Smooth muscle cell of the coronary artery (primary cell): ENCODE measurements at places on chromosomes 4 and X. TPM values are rescaled to one million over a fixed set of nuclear protein-coding genes. Genes with fewer than 3 reads are reported as not detected.

Gene MEPE
- not detected in 2 replicates for total RNA-seq

Gene ETDA
- not detected in 2 replicates for total RNA-seq

Gene P2RY4
- total RNA-seq: under 0.01 TPM in 1 of 2 replicates, not detected in the other

Gene WNK3
- 0.15 and 0.23 TPM in 2 replicates for total RNA-seq

Gene HDX
- 2.0 and 2.9 TPM in 2 replicates for total RNA-seq

Gene HELT
- not detected in 2 replicates for total RNA-seq

Gene F8A1
- total RNA-seq: 0.82 and 1.4 TPM in 2 replicates

Gene TCP11X2
- total RNA-seq: not detected in 2 replicates

Gene MAGEB6B
- not detected in 2 replicates for total RNA-seq

Gene ARL13A
- total RNA-seq: not detected in 2 replicates
